Keratinocyte (primary cell): ENCODE measurements at places on chromosomes 1 and 21.

GRCh38 chr1:231584921-231585320 is 41.7 kb upstream of the DISC1 start:
- no peak for DNase-seq

DNA sequence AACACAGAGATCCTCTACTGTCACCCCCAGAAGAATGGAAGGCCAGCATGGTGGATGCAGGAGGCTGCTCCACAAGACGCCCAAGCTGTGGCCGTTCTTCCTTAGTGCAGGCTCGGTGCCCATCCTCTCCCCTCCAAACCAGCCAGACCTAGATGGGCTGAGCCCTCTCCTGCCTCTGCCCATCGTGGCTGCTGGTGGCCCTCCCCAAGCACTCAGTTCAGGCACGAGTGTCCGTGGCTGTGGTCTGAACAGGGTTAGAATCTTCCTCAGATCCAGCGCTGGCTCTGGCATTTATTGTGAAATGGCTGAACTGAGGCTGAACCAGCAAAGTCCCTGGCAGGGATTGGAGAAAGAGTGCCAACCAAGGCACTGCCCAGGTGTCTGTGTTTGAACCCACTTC is 59.5 kb downstream of the TRIM11 start:
- DNase-seq = no peak

GRCh38 chr21:21463456-21463855 is 465.2 kb downstream of the NCAM2 start:
- no peak for DNase-seq

DNA sequence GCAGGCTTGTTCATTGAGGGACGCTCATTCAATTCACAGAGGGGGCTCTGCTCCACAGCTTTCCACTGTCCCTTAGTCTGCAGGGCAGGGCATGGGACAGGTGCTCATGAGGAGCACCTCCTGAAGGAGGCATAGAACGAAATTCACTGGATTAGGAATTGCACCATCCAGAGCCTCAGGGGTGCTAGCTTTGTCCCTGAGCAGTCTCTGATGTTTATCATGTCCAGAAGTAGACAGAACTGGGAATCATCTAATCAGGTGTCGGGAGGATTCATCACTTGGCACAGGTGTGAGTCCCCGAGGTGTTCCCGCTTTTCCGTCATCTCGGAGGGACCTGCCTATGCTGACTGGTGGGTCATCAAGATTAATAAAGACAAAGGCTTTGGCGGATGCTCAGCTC is 321.4 kb downstream of the AJAP1 start:
- DNase-seq = no peak

GRCh38 chr1:184553845-184554244 is 167.0 kb downstream of the C1orf21 start:
- DNase-seq = no peak

- peak; percentile 21 for DNase-seq
Measured at GRCh38 chr1:229037806-229038405, 233.0 kb upstream of the RAB4A start.

DNA sequence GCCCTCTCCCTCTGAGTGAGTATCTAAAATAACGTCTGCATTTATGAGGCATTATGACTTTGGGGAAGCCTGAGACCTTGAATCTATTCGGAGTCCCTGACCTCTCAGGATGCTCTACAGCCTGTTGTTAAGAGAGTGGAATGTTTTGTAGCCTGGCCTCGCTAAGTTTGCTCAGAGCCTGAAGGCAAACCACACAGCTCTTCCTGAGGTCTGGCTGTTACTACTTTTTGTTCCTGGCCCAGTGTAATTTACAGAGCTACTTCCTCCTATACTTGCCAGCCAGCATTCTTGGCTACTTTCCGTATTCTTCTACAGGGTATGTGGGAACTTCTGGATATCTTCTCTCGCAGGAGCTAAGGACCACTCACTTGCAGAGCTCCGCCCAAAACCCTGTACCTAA is 3.6 kb upstream of the ZMYM4 start:
- DNase-seq = no peak

DNA sequence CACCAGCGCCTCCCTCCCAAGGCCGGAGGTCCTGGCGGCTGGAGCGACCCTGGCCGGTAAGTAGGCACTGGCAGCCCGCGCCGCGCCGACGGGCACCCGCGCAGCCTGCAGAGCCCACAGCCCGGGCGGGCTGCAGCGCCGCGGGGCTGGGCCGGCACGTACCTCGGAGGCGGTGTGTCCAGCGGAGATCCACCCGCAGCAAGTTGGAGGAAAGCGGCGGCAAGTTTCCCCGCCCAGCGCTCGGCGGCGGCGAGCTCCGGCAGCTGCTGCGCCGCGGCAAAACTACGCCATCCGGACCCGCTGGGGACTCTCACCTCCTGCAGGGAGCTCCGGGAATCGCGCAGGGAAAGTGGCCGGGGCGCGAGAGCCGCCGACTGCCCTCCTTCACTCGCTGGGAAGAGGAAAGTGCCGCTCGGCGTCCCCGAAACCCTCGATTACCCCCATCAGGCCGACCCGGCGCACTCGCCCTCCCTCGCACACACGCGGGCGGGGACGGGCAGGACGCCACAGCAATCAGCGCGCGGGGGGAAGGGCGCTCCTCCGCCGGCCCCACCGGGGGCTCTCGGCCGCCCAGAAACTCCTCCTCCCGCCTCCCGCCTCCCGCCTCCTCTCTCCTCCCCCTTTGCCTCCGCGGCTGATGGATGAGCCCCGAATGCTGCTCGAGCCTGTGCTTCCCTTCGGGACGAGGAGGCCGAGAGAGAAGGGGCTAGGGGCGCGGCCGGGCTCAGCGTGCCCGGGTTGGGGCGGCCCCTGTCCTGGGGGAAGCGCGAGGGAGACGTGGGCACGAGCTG is at the start of gene TGFBR3:
TGFBR3 (minus strand) TSS at position 436 of the 791 bp plus-strand sequence. CDS start 24,620 bp downstream, outside the sequence.
- DNase-seq = no peak

DNA sequence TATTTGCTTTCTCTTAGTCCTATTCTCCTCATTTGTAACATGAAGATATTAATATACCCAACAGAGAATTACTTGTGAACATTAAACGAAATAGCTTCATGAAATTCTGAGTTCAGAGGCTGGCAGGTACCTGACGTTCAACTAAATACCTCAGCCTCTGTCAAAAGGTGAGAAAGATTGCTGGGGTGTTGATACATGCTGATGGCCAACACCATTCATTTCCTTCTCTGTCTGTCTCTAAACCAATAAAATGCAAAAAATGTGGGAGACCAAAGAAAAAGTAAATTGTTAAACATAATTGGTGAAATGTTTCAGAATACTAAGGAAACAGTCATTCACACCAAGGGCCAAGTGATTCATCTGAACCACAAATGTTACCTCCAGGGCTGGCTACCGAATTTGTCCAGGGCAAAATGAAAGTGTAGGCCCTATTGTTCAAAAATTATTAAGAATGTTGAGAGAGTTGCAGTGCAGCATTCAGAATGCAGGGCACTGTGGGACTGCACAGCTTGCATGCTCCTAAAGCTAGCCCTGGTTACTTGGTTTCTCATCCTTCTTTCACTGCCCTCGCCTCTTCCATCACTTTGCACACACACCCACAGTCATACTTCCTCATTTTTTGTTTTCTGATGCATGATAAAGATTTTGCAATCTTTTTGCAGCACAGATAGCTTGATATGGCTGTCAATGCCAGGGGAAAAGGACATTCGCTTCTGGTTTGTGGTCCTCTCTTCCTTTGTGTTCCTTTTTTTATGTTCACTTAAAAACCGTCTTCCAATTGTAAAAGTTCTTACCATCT is 414.3 kb upstream of the NR5A2 start:
- DNase-seq = no peak

GRCh38 chr1:186884251-186884650 is 55.5 kb downstream of the PLA2G4A start:
- no peak for DNase-seq

DNA sequence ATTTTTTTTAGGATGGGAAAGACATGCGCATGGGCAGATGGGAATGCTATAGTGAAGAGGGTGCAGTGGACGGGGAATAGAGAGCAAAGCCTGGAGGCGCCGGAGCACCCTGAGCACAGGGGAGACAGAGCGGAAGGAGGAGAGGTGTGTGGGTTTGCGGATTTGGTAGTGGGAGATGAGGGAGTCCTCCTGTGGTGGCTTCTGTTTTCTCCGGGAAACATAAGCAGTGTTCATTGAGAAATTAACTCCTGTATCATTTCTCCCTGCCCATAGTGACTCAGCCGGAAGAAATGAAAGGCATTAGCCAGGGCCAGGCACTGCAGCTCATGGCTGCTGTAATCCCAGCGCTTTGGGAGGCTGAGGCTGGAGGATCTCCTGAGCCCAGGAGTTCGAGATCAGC is 4.7 kb upstream of the PTPRF start:
- DNase-seq = no peak

DNA sequence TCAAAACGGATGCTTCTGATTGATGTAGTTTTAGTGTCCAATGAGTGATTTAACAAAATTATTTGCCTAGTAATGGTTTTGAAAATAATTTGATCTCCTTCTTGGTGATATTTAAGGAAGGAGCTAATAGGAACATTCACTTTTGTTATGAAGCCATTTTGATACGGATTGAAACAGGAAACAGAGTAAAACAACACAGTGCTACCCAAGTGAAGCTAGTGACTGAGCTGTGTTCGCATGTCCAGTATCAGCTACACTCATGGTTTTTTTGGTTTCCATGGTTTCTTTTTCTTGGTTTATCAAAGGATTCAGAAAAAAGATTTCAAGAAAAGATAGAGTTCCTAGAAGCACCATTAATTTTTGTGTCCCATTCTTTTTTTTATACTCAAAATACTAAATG is 40.1 kb upstream of the PLEKHO1 start:
- no peak for DNase-seq

- DNase-seq = no peak
Measured at GRCh38 chr21:36260030-36260787, 59.8 kb upstream of the MORC3 start.

- no peak for DNase-seq
Measured at GRCh38 chr1:91792489-91793071, 93.4 kb downstream of the TGFBR3 start.

- no peak for DNase-seq
Measured at GRCh38 chr1:6391951-6392808, 1.4 kb downstream of the ACOT7 start.

DNA sequence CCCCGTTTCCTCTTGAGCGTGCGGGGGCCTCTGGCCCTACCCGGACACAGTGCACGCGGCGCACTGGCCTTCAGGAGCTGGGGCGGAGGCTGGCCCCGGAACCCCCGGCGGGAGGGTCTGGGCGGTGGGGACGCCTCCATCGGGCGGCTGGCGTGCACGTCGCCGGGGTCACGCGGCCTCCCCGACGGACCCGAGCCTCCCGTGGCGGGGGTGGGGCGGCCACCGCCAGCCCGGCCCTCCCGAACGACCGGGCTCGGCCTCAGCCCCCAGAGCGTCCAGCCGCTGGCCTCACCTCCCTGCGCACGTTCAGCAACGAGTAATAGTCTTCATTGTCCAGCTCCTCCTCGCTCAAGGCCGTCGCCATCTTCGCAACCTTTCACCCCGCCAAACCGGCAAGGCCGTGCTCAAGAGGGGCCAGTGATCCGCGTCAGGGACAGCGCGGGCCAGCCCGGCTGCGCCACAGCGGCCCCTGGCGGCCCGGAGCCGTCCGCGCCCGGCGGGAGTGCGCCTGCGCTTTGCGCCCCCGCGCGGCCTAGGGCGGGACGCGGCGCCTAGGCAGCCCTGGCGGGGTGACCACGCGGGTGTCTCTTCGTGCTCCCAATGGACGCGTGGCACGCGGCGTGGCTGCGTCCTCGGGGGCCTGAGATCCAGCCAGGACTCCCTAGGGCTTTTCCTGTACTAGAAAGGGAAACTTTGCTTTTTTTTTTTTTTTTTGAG is at the start of gene DNAJC11:
DNAJC11 (minus strand) TSS at position 380 of the 717 bp plus-strand sequence; CDS start at position 364, 16 bp downstream.
- DNase-seq = peak; percentile 42

GRCh38 chr1:220579317-220579716 is 51.4 kb downstream of the MARK1 start:
- peak; percentile 9 for DNase-seq

- DNase-seq = no peak
Measured at GRCh38 chr1:171310661-171311087, 3.3 kb upstream of the FMO4 start.

- DNase-seq = no peak
Measured at GRCh38 chr1:52032785-52033131, 852 bp downstream of the KTI12 start.

- no peak for DNase-seq
Measured at GRCh38 chr1:47870946-47871676, 126.1 kb downstream of the TRABD2B start.

DNA sequence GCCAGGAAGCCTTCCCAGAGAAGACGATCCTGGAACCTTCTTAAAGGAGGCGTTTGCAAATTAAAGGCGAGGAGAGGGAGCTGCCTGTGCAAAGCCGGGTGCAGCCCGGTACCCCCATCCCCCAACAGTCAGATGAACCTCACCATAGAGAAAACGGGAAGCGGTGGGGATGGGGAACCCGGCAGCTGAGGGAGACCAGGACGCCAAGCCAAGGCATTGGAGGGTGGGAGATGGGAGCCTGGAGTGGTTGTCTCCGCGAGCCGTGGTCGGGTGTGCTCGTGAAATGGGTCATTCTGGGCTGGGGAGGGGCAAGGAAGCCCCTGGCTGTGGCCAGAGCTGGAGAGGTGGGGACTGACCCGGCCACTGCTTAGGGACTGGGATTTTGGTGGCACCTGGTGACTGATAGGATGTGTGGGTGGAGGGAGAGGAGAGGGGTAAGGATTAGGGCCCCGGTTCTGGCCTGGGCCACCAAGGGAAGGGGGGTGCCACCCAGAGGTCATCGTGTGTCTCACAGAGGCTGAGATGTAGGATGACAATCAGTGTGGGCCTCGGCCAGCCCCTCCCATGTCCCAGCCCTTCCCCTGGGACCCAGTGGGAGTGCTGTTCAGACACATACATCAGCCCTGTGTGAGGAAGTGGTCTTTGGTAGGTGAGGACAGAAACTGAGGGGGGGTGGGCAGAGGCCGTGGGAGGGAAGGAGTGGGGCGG is 676 bp upstream of the PADI2 start:
- DNase-seq = no peak

GRCh38 chr1:183804916-183805841 is at the start of gene RGL1:
TSS of gene RGL1 (plus strand) at chr1:183805120. CDS start at chr1:183805298, 178 bp downstream.
- DNase-seq = no peak

GRCh38 chr1:107965110-107965991 is at the start of gene VAV3:
TSS of gene VAV3 (minus strand) at chr1:107965180. CDS start at chr1:107964869, 311 bp downstream.
- no peak for DNase-seq

DNA sequence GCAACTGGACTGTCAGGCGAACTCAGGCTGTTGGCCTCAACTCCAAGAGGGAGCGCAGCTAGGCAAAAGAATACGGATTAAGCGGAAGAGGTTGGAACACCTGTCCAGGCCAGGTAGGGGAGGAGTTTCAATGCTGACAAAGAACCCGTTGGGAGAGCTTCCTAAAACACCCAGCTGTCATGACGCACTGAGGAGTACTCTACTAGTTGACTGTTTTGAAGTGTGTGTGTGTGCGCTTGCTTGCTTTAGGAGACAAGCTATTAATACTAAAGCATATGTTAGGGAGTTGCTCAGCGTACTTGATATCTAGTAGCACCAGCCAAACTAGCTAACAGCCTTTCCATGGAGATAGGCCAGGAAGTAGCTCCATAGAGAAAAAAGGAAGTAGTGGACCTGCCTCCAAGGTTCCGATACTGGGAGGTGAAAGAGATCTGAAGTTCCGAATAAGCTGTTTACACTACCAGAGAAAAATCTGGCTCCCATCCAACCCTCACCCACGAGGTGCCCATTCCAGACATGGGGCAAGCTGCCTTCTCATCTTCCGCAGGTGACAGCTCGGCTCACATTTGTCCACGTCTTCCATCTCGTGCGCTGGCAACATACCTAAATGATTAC is 974 bp upstream of the FNBP1L start:
- peak; percentile 41 for DNase-seq
